ENCODE measurements at places on chromosomes 1 and 21.

DNA sequence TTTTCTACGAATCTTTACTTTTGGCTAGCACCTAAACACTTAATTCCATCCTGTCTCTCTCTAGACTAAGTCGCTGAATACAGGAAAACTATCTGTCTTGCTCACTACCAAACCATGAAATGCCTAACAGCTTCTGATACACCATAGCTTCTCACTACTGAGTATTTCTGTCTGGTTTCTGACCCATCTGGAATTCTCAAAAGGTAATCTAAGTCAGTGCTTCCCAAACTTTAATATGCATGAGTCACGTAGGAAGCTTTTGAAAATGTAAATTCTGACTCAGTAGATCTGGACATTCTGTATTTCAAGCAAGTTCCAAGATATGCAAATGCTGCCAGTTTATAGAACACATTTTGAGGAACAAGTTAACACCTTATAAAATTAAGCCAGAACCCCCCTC is 9.2 kb upstream of the OVGP1 start:
- peak; percentile 49 for DNase-seq

DNA sequence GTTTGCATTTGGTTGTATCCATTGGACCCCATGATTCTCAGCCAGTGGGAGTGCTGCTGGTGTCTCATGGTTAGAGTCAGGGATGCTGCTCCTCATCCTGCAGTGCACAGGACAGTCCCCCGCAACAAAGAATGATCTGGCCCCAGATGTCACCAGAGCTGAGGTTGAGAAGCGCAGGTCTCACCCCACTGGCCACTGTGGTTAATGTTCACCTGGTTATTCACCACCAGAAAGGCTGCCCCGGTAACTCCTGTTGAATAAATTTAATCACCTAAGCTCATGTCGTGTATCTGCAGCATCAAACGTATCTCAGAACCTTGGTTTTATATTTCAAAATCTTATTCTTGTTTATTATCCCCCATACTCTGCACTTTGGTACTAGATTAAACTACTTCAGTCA is 75.8 kb downstream of the ATP5PO start:
- no peak for DNase-seq

- no peak for DNase-seq
These were observed 115.2 kb upstream of the CACYBP start for GRCh38 chr1:174884566-174884965.

DNA sequence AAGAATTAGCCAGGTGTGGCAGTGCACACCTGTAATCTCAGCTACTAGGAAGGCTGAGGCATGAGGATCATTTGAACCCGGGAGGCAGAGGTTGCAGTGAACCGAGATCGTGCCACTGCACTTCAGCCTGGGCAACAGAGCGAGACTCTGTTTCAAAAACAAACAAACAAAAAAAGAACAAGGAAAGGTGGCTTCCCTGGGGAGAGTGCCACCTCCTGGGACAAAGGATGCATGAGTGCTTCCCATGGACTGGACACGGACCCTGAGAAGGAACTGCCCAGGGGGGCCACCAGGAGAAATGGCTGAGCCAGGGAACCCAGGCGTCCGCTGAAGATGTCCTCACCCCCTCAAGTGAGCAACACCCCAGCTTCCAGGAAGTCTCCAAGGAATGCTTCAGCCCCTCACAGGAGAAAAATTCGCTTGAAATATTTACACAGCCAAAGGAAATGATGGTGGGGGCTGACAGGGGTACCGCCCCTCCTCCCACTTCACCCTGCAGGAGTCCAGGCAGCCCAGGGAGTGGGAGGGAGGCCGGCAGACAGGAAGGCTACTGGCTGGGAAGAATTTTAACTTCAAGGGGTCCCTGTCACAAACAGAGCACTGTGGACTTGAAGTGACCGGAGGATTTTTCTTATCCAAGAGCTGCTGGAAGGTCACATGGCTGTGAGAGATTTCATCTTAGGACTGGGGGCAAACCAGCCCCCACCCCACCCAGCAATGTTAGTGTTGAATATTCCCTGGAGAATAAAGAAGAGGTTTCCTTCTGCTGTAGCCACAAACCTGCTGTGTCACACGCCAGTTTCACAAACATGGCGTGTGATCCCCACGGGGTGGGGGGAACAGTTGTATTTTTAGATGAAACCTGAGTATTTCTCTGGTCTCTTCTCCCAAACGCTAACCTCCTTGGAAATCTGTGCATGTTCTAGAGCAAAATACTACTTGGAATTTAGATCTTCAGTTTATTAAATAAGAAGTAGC is 90.8 kb upstream of the SLC25A33 start:
- DNase-seq: peak; percentile 53

GRCh38 chr1:224482619-224483018 is 48.0 kb upstream of the WDR26 start:
- DNase-seq: no peak

DNA sequence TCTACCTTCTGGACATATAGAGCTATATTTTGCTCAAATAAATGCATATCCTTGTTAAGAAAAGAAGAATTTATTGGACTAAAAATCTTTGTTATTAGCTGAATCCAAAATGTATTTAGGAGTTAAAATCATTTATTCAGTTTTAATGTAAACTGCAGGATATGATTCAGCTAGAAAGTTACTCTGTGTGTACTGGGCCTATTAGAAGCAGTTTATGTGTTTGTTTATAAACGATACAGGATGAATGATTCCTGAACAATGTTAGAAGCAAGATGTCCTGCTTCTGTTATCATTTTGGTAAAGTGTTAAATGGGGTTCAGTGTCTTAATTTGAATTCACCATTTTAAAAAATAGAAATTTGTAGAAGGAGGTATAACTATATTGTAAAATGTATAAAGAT is 549.2 kb upstream of the ZRANB2 start:
- DNase-seq: no peak

GRCh38 chr1:10001016-10001665 is 4.1 kb downstream of the RBP7 start:
- DNase-seq: no peak

DNA sequence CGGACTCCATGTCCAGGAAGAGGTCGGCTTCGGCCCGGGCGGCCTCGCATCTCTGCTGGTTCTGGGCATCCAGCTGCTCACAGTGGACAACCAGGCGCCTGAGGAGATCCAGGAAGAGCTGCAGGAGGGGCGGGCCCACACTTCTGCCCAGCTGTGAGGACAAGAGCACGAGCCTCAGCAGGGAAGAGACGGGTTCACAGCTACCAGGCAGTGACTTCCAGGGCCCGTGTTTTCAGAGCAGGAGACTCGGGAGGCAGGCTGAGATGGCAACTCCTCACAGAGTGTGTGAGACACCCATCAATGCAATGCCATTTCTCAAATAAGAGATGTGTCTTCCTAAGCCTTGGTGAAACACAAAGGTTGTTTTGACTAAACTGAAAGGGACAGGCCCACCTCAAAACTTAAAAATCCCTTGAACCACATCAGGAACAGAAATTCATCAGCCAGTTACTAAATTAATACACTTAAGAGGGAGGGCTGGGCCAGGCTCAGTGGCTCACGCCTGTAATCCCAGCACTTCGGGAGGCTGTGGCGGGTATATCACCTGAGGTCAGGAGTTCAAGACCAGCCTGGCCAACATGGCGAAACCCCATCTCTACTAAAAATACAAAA is 43.4 kb downstream of the URB1 start:
- no peak for DNase-seq

DNA sequence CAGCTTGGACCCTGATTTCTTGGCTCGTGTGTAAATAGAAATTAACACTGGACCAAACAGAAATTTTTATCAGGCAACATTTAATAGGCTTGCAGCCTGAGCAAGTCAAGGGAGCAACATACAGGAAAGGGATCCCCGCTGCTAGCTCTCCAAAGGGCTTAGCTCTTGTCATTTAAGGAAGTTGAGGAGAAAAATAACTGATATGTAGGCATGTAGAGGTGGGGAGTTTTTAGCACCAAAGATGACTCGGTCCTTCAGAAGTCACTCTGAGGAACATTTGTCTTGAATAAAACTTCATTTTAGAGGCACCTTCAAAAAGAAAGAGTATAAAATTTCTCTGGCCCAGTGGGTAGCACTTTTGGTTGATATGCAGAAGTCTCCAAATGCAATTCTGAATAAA is 27.1 kb downstream of the GBP2 start:
- no peak for DNase-seq

DNA sequence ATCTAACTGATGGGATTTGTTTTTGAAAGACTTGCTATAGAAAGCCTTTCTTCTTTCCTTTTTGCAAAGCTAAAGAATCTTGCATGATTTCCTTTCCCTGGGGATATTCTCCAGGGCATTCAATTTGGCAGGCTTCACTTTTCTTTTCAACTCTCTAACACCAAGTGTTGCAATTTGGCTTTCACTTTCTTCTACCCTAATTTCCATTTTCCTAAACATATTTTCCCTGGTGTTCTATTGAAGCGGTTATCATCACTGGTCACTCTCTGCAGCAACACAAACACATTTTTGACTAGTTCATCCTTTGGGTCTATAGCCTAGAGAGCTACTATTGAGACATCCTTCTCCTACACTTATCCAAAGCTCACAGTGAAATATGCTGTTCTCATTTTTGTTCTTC is 424.5 kb downstream of the NEGR1 start:
- DNase-seq: peak; percentile 36

GRCh38 chr1:10794724-10795275 is 1.6 kb downstream of the CASZ1 start:
- DNase-seq: no peak

DNA sequence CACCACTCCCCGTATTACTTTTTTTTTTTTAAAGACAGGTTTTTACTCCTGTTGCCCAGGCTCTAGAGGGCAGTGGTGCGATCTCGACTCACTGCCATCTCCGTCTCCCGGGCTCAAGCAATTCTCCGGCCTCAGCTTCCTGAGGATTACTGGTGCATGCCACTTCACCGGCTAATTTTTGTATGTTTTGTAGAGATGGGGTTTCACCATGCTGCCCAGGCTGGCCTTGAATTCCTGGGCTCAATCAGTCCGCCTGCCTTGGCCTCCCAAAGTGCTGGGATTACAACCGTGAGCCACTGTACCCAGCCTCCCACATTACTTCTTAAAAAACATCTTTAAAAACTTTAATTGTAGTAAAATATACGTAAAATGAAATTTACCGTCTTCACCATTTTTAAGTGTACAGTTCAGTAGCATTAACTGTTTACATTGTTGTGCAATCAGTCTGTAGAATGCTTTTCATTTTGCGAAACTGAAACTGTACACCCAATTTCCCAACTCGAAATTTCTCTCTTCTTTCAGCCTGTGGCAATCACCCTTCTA is 77.0 kb downstream of the ZMYM4 start:
- no peak for DNase-seq

DNA sequence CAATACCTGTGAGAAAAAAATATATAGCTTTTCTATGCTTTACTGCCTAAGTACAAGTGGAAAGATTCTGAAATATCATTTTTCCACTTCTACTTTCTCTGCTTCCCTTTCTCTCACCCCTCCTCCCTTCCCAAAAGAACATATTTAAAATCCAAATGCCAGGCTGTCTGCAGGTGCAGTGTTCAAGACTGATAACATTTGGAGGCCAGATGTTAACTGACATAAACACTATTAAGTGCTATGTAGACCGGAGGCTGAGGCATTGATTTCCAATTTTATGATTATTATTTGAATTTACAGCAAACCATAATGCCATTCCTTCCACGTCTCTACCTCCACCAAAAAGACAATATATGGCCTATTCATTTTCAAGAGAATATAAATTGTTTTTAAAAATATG is 296.9 kb upstream of the SGIP1 start:
- DNase-seq: no peak

DNA sequence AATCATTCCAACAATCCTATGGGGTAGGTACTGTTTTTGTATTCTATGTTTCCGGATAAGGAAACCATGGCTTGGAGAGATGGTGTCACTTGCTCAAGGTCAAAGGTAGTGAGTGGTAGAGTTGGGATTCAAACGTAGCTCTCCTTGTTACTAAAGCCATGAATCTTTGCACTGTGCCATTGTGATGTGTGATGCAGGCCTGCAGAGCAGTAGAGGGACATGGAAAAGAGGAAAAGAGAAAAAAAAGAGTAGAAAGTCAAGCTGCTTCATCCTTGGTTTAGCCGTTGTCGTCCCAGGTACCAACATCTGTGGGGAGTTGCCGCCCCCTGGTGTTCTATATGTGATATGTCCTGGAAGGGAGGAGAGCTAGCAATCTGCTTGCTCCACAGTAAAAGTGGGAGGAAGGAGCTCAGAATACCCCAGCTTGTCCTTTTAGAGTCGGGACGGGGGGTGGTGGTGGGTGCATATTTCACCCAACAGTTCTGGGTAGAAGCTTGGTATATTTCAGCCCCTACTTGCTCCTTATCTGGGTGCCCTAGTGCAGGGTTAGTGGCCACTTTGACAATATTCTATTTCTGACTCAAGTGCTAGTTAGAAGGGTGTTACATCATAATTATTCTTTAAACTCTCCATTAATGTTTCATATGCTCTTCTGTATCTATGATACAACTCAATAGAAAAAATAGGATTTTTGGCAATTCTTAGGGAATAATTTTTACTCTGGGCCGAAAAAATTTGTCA is 98.4 kb downstream of the EBNA1BP2 start:
- DNase-seq: peak; percentile 73

DNA sequence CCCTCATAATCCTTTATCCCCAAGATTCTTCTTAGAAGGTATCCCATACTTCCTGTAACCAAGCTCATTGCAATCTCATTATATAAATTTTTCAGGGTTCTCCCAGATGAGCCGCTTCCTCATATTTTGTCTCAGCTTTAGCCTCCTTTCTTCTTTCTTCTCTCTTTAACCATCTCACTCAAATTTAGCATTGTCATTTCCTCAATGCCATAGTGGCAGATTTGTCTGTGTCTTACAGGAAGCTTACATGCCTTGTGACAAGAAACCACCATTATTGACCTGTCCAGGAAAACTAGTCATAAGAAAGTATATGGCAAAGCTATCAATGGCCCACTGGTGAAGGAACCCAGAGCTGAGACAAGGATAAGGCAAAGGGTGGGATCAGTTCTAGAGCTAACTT is 6.0 kb upstream of the FCRL2 start:
- no peak for DNase-seq

- no peak for DNase-seq
These were observed 30.2 kb upstream of the IGSF3 start for GRCh38 chr1:116697548-116698243.

GRCh38 chr21:22244516-22244915 is 1246.3 kb downstream of the NCAM2 start:
- DNase-seq: no peak

DNA sequence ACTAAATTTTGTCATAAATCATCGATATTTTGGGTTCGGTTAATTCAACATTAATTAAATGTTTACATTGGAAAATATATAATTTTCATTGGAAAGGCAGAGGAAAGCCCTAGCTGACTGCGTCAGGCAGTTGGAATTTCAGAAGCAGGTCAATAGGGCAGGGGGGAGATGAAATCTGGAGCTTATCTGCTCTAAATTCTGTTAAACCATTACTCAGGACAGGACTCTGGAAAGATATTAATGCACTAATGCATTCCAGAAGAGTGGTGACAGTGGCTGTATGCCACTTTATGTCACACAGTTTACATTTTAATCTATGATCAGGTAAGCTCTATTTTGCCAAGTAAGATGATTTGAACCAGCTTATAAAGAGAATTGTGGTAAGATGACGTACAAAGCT is 153.0 kb upstream of the B3GALT2 start:
- DNase-seq: no peak

- no peak for DNase-seq
These were observed 172.3 kb downstream of the PBX1 start for GRCh38 chr1:164731161-164731876.

- peak; percentile 47 for DNase-seq
These were observed 10.4 kb downstream of the EMC1 start for GRCh38 chr1:19240673-19241538.
